IPS-NIHi11 (cell line): ENCODE measurements at places on chromosomes 1 and 21.
A peak's percentile ranks its signal among the peaks of the same experiment; 100 is the strongest.

DNA sequence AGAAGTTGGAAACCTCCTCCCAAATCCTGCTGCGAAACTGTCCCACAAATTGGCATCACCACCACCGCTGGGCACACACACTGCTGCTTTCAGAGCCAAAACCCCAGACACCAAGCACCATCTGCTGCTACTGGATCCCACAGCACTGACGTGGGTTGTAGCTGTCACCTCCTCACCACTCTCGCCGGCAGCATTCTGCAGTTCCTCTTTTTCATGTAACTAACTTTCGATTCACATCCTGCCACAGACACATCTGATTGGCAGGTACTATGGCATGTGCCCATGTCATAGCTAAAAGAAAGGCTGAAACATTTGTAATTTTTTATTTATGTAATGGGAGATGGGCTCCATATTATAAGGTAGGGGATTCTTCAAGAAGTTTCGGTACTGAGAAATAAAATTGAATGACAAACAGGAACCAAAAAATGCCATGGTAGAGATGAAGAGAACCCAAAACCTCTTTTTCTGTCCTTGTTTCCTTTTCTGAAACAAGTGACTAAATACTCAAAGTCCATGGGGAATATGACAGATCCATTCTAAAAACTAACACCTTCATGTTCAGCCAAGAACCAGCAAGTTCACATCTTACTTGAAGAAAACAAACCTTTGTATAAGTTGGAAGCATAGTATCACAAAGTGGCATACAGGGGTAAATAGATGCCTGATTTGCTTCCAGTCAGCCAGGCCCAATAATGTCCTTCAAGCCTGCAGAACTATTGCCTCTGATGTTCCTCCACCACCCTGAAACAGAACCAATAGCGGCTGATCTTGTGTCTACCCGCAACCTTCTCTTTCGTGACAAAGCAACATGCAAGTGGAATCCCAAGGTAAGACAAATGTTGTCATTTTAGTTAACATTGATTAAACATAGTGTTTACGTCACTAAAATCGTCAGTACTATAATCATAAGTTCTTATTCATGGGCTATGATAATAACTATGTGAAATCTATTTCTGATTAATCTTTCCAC lies 26.6 kb upstream of the RGS13 start:
- no peak for DNase-seq

GRCh38 chr1:6502000-6502891 lies 10.8 kb upstream of the PLEKHG5 start:
- peak; percentile 20 for DNase-seq

DNA sequence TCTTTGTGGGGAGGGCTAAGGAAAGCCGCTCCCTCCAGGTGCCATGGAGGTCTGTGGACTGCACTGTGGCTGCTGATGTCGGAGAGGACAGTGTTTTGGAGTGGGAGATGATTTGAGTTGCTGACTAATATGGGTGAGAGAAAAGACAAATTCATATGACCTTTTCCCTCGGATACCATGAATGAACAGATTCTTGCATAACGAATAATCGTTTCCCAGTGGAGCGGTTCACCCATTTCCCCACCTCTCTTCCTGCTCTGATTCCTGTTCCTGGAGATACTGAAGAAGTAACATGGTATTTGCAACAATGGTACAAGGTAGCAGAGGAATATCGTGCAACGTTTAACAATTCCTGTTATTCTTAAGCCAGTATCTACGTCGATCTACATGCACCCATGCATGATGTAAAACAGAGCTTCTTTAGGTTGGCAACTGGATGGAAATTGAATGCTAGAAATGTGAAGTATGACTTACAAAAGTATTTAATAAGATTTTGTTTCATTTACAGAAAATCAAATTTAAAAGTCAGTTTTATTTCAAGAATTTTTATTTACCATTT lies 227.1 kb downstream of the TOMM20 start:
- no peak for DNase-seq

- DNase-seq, result no peak
Observed at GRCh38 chr1:42191319-42191718, 26.8 kb upstream of the GUCA2A start.

DNA sequence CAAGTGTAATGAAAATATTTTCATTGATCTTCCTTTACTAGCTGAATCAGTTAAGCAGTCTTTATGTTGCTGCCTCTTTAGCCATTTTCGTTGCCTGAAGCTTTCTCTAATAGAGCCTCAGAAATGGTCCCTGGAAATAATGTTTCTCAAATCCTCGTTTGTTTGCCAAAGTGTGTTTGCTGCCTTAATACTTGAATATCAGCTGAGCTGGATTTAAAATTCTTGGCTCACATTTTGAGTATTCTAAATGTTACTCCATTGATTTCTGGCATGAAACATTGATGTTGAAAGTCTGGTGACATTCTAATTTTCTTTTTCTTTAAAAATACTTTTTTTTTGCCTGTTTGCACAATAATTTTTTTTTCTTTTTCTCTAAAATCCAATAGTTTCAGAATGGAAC lies 84.6 kb upstream of the SERBP1 start:
- no peak for DNase-seq

DNA sequence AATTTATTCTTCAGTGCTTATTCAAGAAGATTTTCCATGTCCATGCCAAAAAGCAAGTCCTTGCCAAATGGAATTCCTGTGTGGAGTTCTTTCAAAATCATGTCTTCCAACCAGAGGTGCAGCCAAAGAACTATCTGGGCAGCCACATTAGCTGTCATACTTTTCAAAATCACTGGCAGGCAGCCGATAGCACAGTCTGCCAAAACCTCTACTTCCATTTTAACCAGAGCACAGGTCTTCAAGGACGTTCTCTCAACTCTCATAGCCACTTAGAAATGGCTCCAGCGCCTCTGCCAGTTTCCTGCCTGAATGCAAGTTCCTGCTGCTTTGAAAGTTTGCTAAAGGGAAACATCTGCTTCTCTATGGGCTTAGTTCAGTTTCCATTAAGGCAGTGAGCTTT lies 975.7 kb upstream of the ADGRL4 start:
- no peak for DNase-seq

GRCh38 chr1:5221451-5221850 lies 567.0 kb downstream of the AJAP1 start:
- DNase-seq, result no peak

DNA sequence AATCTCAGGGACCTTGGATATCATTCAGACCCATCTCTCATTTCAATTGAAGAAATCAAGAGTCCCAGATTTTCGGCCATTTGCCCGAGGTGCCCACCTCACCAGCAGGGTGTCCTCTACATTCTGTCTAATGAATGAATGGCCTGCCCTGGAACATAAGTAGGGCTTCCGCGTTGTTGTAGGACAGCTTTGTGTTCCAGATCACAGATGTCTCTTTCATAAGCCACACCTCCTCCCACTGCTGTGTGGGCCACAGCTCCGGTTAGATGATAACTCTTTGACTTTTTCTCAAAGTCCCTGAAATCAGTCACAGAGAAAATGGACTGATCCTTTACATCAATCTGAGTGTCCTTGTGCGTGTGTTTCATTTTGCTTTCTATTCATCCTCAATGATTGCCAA lies 144.4 kb downstream of the RGS7 start:
- no peak for DNase-seq

GRCh38 chr1:58089898-58090534 lies 456.5 kb downstream of the OMA1 start:
- no peak for DNase-seq

- DNase-seq, result no peak
Observed at GRCh38 chr1:25647106-25647505, 30.5 kb downstream of the MAN1C1 start.

DNA sequence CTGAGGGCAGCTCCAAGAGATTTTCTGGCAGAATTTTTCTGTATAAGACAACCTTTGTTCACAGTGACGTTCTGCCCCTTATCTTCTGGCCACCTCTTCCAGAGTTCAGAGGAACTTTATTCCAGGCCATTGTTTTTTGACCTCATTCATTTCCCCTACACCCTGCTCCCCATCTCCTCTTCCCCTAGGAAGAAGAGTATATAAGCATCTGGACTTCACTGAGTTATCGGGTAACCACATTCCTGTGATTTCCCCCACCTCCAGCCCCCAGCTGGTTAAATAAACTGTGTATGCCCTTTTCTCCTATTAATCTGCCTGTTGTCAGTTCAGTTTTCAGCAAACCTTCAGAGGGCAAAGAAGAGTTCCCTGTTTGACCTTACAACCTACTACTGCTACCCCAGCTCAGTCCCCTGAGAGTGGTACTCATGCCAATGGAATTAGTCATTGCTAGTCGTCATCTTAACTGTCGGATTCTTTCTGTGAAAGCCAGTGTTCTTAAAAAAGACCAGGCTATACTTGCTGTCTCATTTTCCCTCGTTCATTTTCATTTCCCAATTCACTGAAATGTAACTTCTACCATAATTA lies 14.3 kb upstream of the ALG14 start:
- peak; percentile 44 for DNase-seq

DNA sequence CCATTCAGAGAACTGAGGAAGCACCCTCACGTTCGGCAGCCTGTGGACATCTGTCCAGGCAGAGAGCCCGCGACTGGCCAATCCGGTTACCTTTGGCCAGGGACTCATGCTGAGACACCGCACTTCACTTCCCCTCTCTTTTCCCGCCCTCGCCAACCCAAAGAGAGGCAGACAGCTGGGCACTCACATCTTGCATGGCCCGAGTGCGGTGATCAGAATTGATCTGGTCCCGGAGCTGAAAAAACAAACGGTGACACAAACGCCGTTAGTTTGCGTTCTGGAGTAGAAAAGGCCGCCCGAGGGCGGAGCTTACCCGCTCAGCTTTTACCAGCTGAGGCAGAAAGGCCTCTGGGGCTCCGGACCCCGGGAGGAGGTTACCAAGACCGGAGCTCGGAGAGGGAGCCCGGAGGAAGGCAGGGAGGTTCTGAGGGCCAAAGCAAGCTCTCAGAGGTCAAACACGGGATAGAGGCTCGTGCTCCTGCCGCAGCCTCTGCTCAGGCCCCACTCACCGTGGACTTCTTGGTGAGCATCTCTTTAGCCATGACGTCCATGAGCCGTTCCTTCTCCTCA lies 376 bp downstream of the SF3A3 start:
- peak; percentile 53 for DNase-seq

GRCh38 chr1:191519519-191519918 lies 638.7 kb upstream of the RGS18 start:
- no peak for DNase-seq

- peak; percentile 75 for DNase-seq
Observed at GRCh38 chr1:183580281-183580682, 10.0 kb downstream of the NCF2 start.

GRCh38 chr1:207797229-207797973 lies 45.5 kb downstream of the CD46 start:
- peak; percentile 73 for DNase-seq

DNA sequence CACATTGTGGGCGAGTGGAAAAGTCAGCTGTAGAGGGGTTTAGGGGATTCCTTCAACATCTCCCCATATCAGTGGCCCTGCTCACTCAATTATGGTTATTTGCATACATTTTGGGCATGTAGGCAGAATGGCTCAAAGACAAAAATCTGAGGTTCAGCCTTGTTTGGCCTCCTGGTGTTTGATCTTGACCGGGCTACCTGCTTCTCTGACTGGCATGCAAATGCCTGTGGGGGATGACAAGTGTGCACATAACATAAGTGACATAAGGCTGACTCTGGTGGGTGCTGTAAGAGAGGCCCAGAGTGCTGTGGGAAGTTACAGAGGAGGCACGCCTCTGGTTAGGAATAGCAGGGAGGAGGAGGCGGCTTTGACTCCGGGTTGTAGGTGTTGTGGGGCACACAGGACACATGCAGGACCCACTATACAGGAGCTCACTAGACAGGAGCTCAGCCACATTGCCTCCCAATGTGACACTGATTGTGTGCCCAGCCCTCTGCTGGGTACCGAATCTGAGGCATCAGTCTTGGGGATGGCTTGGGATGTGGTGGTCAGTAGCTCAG lies 29.4 kb upstream of the IL19 start:
- DNase-seq, result no peak

DNA sequence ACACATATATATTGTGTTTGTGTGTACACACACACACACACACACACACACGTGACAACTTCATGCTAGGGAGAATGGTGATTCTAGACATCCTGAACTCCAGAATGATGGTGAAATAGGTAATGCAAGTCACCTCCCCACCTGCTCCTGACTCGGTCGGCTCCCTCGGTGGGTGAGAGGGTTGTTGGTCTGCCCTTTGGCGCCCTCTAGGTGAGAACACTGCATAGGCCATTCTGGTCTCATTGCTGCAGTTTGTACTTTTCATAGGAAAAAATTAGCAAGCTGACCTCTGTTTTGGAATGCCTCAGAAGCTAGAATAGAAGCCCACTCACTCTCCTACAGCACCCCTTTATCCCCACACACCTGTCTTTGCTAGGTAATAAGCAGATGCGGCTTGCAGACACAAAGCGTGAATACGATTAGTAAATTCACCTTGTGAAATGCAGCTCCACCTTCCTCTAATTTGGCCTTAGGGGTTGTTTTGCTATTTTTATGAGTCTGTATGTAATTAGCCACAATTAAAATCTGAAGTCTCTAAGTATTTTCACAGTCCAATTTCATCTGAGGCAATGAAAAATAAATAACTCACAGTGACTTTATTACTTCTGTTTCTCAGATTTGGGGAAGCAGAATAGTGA lies 130.0 kb upstream of the KCNJ15 start:
- DNase-seq, result peak; percentile 77

GRCh38 chr1:56533621-56534020 lies 45.7 kb downstream of the PLPP3 start:
- no peak for DNase-seq

DNA sequence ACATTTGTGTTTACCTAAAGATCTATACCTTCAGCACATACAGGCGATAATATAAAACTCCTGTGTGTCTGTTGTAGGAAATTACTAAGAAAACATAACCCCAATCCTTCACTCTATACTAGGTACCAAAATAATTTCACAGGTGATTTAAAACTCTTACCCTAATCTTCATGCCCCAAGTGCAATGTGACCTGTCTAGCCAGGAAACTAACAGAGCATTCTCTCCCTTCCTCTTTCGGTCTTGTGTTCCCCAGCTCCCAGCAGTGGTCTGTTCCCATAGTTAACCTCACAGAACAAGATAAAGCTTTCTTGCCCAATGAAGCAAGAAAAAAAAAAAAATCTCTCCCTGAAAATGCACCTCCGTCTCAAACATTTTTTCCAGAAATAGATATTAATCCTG lies 493.5 kb downstream of the DPYD start:
- DNase-seq, result no peak

GRCh38 chr1:33007190-33008050 lies 29.3 kb downstream of the AK2 start:
- peak; percentile 57 for DNase-seq

- DNase-seq, result no peak
Observed at GRCh38 chr1:84265867-84266266, 35.6 kb upstream of the SAMD13 start.

GRCh38 chr1:15038232-15039016 lies 115.1 kb upstream of the TMEM51 start:
- peak; percentile 62 for DNase-seq

GRCh38 chr1:18924221-18924691 lies 21.9 kb upstream of the ALDH4A1 start:
- no peak for DNase-seq
